ENCODE measurements at places on chromosomes 3 and 15.

DNA sequence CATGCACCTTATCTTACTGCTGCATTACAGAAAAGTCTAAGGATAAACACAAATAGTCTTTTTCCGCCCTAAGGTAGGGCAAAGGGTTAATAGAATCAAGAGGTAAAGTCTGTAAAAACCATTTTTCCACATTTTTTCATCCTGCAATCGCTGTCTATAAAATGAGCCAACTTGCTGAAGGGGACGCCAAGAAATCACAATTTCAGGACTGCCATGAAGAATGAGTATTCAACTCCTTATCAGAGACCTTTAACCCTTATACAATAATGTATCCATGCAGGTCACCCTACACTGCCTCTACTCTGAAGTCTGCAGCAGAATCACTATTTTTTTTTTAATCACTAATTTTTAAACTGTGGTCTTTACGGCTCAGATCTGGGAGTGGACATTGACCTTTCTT is 1.1 kb upstream of the DNAJC13 start:
- DNase-seq = no peak

GRCh38 chr3:18247776-18248310 is 177.3 kb downstream of the SATB1 start:
- no peak for DNase-seq

GRCh38 chr3:115100806-115101205 is 46.3 kb downstream of the ZBTB20 start:
- no peak for DNase-seq

- DNase-seq = no peak
These were observed 7.8 kb downstream of the SETMAR start for GRCh38 chr3:4310971-4311370.

GRCh38 chr3:127221037-127221436 is 28.1 kb downstream of the PRR23E start:
- DNase-seq = no peak

DNA sequence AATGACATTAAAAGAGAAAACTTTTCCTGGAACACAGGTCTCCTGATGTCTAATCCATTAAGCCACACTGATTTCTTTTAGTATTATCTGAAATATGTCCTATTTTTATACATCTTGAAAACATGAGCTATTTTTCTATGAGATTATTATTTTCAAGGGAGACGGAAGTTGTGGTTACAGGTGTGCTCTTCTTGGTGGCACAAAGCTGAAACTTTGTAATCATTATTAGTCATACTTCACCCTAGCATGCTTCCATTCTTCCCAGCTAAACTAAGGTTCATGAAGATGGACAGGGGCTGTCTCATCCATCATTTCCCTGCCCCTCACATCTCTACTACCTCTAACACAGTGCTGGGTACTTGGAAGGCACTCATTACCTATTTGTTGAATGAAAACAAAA is 85.6 kb upstream of the POU1F1 start:
- no peak for DNase-seq

DNA sequence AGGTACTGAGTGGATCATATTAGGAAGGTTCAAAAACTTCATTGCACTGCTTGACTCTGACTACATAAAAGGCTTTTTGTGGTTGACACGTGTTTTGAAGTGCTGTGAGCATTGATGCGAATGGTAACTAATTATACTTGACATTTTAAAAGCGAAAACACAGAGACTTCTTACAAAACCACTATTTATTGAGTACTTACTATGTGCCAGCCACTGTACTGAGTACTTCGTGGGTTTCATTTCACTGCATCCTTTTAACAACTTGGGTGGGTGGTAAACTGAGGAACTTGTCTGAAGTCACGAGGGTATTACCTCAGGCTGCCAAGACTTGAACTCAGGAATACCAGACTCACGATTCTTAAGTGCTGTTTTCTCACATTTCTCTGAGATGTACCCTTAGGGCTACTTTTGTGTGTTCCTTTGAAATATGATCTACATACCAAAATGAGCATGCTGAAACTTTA is 45.3 kb upstream of the PPP4R2 start:
- no peak for DNase-seq

- no peak for DNase-seq
These were observed 2.9 kb upstream of the JAGN1 start for GRCh38 chr3:9887480-9887879.

GRCh38 chr3:193735850-193736249 is 142.8 kb downstream of the OPA1 start:
- DNase-seq = no peak

GRCh38 chr15:100526027-100526481 is 2.7 kb downstream of the CERS3 start:
- DNase-seq = no peak

- DNase-seq = no peak
These were observed 6.3 kb downstream of the CAV3 start for GRCh38 chr3:8739757-8740504.

- DNase-seq = no peak
These were observed 152.3 kb upstream of the ROPN1 start for GRCh38 chr3:124144035-124144814.

DNA sequence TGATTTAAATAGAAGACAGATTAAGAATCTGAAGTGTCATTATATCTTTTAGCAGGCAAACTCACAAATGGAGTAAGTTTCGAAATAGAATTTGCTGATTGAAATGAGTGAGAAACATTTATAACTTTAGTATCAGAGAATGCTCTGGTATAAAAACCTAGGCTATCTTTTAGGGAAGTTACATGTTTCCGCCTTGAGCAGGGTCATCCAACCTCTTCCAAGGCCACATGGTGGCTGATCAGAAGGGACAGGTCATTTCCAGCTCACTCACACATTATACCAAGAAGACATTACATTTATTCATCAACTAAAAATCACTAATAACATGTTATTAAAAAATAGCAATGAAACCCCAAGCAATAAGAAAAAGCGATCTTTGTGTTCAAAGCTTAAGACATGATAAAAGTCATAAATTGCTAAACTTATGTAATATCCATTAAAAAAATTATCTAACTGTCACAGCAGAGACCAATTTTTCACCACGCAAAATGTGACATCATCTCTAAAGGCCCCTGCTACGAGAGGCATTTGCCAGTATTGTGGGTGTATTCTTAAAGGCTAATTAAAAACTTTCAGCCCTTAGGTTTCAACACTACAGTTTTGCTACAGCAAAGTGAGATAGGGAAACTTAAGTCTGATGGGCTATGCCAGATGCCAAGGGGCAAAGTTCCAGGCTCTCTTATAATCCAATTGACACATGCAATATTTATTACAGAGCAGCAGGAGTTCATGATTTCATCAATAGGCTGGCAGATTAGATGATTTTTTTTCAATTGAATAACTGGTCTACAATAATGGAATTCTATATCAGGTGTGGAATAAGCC is 240.4 kb upstream of the TBL1XR1 start:
- no peak for DNase-seq

GRCh38 chr15:73567020-73567419 is 66.2 kb downstream of the NPTN start:
- no peak for DNase-seq

DNA sequence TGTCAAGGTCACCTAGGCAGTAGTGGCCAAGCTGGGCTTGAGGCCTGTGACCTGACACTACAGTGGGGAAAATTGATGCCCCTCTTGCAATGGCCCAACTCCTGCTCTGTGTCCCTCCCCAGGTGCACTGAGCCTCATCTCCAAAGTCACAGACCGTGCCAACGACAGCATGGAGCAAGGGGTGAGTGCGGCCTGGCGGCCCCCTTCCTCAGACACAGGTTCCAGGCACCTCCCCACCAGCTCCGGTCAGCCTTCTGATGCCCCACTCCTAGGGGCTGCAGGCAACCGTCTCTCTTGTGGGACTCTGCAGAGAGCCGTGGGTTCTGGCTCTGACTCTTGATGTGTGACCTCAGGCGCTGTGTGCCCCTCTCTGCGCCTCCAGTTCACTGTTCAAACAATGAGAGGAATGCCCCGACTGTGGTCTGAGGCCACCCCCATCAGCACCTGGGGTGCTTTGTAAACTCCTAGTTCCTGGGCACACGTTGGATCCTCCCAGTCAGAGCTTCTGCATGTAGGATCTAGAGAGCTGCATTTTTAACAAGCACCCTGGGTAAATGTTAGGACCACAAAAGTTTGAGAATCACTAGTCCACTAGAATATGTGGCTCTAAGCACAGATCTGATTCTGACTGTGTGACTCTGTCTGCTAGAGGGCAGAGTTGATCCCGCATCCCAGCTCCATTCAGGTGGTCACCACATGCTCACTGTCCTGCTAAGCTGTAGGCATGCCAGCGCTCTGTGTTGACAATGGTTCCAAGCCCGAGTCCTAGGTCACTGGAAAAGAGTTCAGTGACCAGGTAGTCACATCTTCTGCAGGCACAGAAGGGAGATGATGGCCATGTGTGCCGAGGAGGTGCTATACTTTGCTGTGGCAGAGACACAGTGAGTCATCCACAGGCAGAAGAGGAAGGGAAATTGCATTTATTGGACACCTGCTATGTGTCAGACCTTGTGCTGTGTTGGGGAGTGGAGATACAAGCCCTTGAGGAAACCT is 46.2 kb upstream of the NR2C2 start:
- DNase-seq = no peak

GRCh38 chr15:74794248-74794969 is 12.5 kb downstream of the CSK start:
- DNase-seq = no peak

GRCh38 chr3:171790898-171791691 is 19.2 kb downstream of the PLD1 start:
- no peak for DNase-seq

- DNase-seq = no peak
These were observed 61.2 kb downstream of the SENP2 start for GRCh38 chr3:185647134-185647879.

DNA sequence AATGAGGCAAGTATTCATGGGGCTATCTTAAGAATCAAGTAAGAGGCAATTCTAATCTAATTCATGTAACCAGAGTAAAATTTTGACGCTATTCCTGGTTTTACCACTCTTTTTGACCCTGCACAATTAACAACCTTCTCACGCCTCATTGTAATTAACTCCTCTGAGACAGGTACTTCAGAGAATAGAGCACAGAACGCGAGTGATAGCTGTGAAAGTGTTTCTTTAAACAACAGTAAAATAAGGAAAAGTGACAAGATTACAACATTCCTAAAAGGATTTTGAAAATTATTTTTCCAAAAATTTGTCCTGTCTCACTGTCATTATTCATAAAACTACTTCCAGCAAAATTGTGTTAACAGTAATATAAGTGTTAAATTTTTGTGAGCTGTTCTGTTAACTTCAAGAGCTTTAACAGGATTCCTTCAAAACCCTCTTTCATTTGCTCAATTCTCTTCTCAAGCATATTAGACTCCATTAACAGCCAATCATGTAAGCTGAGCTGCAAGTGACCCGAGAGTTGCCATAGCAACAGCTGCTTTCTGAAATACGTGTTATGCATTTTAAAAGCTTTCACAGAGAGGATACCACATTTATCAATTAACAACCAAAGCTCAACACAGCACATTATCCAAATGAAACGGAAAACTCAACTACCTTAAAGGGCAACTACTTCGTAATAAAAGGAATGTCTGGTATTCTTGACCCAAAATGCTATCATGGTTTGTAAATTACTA is 93.1 kb downstream of the STAG1 start:
- DNase-seq = no peak

GRCh38 chr3:128408012-128408692 is 58.5 kb downstream of the DNAJB8 start:
- DNase-seq = no peak

DNA sequence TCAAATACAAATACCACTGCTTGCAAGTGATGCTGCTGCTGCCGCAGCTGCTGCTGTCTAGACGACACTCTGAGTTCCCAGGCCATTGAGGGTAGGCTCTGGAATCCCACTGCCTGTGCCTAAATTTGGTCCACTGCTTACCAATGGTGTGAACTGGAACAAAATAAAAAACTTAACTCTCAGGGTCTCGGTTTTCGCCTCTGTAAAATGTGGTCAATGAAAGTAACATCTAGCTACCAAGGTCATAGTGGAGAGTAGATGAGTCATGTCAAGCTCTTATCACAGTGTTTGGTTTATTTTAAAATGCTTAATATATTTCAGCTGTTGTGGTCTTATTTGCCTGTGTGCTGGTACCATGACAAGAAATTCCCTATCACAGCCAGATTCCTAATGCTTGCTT is 299.3 kb downstream of the CLSTN2 start:
- DNase-seq = no peak

- no peak for DNase-seq
These were observed 21.9 kb downstream of the IDH3A start for GRCh38 chr15:78170848-78171773.

- no peak for DNase-seq
These were observed 1097.7 kb downstream of the ROBO1 start for GRCh38 chr3:78670094-78670493.

DNA sequence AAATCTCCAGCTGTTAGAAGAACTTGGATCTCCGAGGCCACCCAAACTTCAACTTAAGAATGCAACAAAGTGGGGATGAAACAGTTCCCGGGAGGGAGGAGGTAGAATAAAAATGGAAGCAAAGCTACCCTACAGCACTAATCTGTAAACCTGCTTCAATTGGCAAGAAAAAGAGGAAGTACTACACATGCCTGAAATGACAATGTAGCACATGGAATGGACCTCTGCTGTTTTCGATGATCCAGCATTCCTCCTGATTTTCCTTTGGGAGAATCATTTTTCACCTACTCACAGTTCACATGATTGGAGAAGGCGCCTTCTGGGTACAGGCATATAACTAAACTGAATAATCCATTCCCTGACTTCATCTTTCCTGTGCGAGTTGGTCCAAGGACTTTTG is 1081.5 kb downstream of the FHIT start:
- DNase-seq = no peak

GRCh38 chr3:181326637-181327223 is 337.2 kb upstream of the DNAJC19 start:
- no peak for DNase-seq

DNA sequence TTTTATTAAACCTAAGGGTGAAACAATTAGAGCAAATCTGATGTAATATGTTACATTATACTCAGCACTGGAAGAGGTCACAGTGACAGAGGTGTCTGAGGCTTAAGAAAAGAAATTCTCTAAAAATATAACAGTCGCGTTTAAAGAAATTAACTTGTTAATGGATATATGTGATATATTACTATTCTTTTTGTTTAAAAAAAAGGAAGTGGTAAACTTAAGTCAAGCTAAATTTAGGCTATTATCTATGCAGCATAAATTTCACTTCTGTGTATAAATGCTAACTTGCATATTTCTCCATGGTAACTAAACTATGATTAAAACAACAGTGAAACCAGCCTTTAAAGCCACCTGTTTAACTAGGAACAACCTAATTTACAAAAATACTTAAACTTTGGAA is 191.3 kb downstream of the FOXP1 start:
- DNase-seq = no peak

GRCh38 chr3:143064777-143065176 is 54.8 kb upstream of the CHST2 start:
- DNase-seq = no peak
